Lower lobe of right lung (tissue), 2 donors: ENCODE measurements at places on chromosomes 3 and 15.

- H3K36me3 ChIP-seq = no peaks in the 10 kb centered on the region
- no peak overlapping the region for H3K4me3 ChIP-seq
Measured at GRCh38 chr3:192931825-192932224, 14.2 kb upstream of the MB21D2 start.

- no peaks in the 10 kb centered on the region for H3K36me3 ChIP-seq
- H3K27ac ChIP-seq = no peak overlapping the region
- no peak for DNase-seq
- no peaks in the 10 kb centered on the region for H3K4me1 ChIP-seq
- H3K4me3 ChIP-seq = no peak overlapping the region
Measured at GRCh38 chr3:56137415-56137814, 330.9 kb downstream of the ERC2 start.

DNA sequence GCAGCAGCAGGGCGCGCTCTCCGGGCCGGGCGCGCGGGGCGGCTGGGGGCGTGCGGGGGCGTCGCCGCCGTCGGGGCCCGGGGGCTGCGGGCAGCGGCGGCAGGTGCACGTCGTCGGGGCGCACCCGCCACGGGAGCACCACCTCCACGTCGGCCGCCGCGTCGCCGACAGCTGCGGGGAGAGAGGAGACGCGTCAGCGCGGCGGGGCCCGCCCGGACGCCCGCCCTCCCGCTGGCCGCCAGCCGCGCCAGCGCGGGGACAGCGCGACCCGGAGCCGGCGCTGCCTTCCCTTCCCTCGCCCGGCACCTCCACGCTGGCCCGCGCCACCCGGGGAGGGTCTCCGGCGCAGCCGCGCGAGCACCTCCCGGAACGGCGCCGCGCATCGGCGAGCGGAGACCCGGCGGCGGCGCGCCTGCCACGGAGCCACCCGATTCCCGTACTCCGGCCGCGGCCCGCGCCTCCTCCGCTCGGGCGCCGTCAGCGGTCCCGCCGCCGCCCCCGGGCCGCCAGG, 481 bp downstream of the ADAMTS17 start:
- DNase-seq = no peak
- H3K36me3 ChIP-seq = no peaks in the 10 kb centered on the region

GRCh38 chr15:69789648-69790393, 307.9 kb downstream of the TLE3 start:
- H3K27ac ChIP-seq = no peak overlapping the region
- no peaks in the 10 kb centered on the region for H3K36me3 ChIP-seq
- H3K4me3 ChIP-seq = no peak overlapping the region
- H3K4me1 ChIP-seq = no peaks in the 10 kb centered on the region
- H3K27me3 ChIP-seq = no peaks in the 10 kb centered on the region
- DNase-seq = no peak

- H3K27ac ChIP-seq = no peak overlapping the region
- peaks cover 52% of the 10 kb centered on the region for H3K4me1 ChIP-seq
- H3K4me3 ChIP-seq = no peak overlapping the region
- no peaks in the 10 kb centered on the region for H3K27me3 ChIP-seq
Measured at GRCh38 chr3:183541235-183541655, 14.3 kb downstream of the KLHL6 start.

DNA sequence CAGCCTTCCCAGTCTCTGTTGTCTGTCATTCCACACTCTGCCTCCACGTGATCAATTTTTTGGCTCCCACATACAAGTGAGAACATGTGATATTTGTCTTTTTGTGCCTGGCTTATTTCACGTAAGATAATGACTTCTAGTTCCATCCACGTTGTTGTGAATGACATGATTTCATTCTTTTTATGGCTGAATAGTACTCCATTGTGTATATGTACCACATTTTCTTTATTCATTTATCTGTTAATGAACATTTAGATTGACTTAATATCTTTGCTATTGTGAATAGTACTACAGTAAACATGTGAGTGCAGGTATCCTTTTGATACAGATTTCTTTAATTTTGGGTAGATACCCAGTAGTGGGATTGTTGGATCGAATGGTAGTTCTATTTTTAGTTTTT, 31.4 kb downstream of the ASB14 start:
- no peaks in the 10 kb centered on the region for H3K4me1 ChIP-seq
- H3K27me3 ChIP-seq = no peaks in the 10 kb centered on the region
- peaks cover 82% of the 10 kb centered on the region for H3K36me3 ChIP-seq
- no peak overlapping the region for H3K4me3 ChIP-seq
- H3K27ac ChIP-seq = no peak overlapping the region
- DNase-seq = no peak

- peak overlapping the region; percentile 72 for H3K27ac ChIP-seq
- H3K4me1 ChIP-seq = peaks cover 17% of the 10 kb centered on the region
- H3K27me3 ChIP-seq = no peaks in the 10 kb centered on the region
Measured at GRCh38 chr3:192958219-192958872, 40.7 kb upstream of the MB21D2 start.

- no peaks in the 10 kb centered on the region for H3K27me3 ChIP-seq
- no peak overlapping the region for H3K27ac ChIP-seq
- DNase-seq = no peak
- no peaks in the 10 kb centered on the region for H3K4me1 ChIP-seq
Measured at GRCh38 chr3:297585-297984, 101.0 kb downstream of the CHL1 start.

DNA sequence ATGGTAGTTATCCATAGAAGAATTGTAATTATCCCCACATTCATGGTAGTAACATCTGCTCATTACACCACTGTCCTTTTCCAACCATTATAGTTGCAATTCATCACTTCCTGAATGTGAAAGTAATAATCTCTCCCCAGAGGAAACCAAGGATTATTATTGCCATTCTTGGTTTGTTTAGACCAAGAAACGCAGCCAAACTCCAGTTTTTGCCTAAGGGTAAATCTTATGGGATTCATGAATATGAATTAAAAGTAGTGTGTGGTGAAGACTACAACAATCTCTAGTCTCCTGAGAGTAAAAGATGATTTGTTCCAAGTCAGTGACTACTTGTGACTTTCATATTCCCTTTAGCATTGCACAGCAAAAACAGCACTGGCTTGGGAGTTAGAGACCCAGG, 45.7 kb upstream of the ABI3BP start:
- no peaks in the 10 kb centered on the region for H3K27me3 ChIP-seq
- peaks cover 7% of the 10 kb centered on the region for H3K4me1 ChIP-seq
- H3K27ac ChIP-seq = no peak overlapping the region
- no peak for DNase-seq
- no peaks in the 10 kb centered on the region for H3K36me3 ChIP-seq

- no peak for DNase-seq
- H3K4me3 ChIP-seq = no peak overlapping the region
- no peaks in the 10 kb centered on the region for H3K4me1 ChIP-seq
- H3K36me3 ChIP-seq = no peaks in the 10 kb centered on the region
- H3K27me3 ChIP-seq = no peaks in the 10 kb centered on the region
Measured at GRCh38 chr3:144708437-144708836, 736.8 kb downstream of the DIPK2A start.

DNA sequence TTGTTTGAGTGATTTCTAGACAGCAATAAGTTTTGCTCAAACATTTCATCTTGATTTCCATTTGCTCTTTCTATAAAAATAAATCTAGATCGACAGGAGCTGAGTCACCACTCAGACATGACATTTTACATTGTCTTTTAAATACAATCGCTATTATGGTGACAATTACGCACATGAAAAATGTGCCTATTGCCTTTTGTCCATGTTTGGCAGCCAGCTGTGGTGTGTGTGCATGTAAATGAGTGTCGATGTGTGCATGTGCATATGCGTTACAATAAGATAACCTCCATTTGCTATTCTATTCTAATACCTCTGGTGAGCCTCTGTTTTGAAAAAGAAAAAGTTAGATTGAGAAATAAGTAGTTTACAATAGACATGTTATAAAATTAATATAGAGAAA, 89.7 kb upstream of the GRM7 start:
- H3K27ac ChIP-seq = no peak overlapping the region
- no peaks in the 10 kb centered on the region for H3K27me3 ChIP-seq

DNA sequence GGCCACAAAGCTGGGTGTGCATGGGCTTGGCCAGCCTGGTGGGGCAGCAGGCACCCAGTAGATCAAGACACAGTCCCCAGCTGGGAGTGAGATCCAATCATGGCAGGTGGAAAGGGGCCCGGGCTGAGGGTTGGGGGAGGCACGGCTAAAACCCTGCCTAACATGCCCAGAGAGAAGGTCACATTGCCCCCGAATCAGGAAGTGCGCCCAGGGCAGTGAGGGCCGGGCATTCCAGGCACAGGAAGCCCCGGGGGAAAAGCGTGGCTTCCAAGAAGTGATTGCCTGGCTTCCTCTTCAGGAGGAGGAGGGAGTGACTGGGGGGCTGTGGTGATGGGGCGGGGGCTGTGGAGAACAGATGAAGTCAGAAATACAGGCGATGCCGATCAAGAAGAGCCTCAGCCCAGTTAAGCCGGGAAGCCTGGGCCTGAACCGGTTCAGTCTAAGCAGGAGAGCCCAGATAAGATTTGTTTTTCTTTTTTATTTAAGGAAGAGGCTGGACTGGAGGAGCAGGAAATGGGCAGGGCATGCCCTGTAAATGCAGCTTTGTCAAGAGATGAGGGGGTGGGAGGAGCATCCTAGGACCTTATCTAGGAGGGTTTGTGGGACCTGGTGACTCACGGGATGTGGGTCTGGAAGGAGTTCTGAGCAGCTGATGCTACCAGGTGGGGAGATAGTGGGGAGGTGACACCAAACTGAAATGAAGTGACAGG, 83.9 kb downstream of the CHSY1 start:
- DNase-seq = peak; percentile 73
- peak overlapping the region; percentile 16 for H3K4me3 ChIP-seq
- peak overlapping the region; percentile 92 for H3K27ac ChIP-seq
- peaks cover 61% of the 10 kb centered on the region for H3K4me1 ChIP-seq
- H3K27me3 ChIP-seq = no peaks in the 10 kb centered on the region

DNA sequence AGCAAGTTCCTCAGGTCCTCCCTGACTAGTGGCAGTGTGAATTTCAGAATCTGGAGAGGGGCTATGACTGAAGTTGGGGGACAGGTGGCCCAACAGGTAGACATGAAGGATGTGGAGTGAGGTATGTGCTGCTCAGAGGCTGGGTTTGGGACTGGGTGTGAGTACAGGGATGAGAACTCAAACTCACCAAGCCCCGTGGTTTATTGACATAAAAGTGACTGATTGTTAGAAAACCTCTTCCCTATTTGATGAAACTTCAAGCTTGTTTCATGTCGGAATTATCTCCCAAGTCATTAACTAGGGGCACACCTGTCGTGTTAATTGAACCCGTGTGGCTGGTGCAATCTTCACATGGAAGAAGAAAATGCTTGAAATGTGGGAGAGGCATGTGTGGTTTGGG, 27.1 kb downstream of the FGD5 start:
- DNase-seq = no peak
- H3K36me3 ChIP-seq = no peaks in the 10 kb centered on the region
- no peaks in the 10 kb centered on the region for H3K27me3 ChIP-seq

DNA sequence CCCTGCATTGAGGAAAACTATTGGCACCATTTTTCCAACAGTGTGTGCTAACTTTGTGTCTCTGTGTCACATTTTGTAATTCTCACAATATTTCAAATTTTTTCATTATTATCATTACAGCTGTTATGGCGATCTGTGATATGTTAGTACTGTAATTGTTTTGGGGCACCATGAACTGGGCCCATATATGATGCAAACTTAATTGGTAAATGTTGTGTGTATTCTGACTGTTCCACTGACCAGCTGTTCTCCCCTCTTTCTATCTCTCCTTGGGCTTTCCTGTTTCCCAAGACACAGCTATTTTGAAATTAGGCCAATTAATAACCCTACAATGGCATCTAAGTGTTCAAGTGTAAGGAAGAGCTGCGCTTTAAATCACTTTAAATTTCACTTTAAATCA, 2.2 kb upstream of the CYP8B1 start:
- H3K4me3 ChIP-seq = no peak overlapping the region
- no peak for DNase-seq
- no peak overlapping the region for H3K27ac ChIP-seq
- no peaks in the 10 kb centered on the region for H3K27me3 ChIP-seq

- no peak for DNase-seq
- peaks cover 20% of the 10 kb centered on the region for H3K4me1 ChIP-seq
- H3K27ac ChIP-seq = no peak overlapping the region
- no peaks in the 10 kb centered on the region for H3K36me3 ChIP-seq
Measured at GRCh38 chr3:72261566-72262564, 476.9 kb upstream of the PROK2 start.

DNA sequence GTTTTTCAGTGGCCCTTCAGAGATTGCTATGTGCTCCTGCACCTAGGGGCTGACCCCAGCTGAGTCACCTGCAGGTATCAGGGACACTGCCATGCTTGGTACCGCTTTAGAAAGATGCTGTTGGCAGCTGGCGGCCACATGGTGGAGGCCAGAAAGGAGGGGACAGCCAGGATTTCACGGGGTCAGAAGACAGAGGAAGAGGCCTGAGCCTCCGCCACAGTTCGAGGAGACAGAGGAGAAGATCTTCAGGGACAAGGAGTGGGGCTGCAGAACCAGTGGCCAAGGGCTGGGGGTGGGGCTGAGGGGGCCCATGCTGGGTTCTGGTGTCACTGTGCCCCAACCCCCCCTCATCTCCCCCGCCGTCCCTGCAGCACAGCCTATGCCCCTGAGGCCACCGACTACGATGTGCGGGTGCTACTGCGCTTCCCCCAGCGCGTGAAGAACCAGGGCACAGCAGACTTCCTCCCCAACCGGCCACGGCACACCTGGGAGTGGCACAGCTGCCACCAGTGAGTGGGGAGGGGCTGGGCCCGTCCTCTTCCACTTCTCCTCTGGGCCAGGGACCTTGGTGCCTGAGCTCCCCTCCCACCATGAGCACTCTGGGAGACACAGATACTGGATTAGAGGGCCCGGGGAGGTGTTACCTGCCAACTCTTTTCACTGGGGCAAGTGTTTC, 19.9 kb downstream of the LOXL1 start:
- H3K4me3 ChIP-seq = no peak overlapping the region
- no peaks in the 10 kb centered on the region for H3K36me3 ChIP-seq
- H3K4me1 ChIP-seq = no peaks in the 10 kb centered on the region
- DNase-seq = peak; percentile 39
- no peak overlapping the region for H3K27ac ChIP-seq

- H3K27ac ChIP-seq = no peak overlapping the region
- no peak for DNase-seq
- no peaks in the 10 kb centered on the region for H3K27me3 ChIP-seq
- H3K36me3 ChIP-seq = no peaks in the 10 kb centered on the region
Measured at GRCh38 chr3:353191-353739, 156.7 kb downstream of the CHL1 start.

DNA sequence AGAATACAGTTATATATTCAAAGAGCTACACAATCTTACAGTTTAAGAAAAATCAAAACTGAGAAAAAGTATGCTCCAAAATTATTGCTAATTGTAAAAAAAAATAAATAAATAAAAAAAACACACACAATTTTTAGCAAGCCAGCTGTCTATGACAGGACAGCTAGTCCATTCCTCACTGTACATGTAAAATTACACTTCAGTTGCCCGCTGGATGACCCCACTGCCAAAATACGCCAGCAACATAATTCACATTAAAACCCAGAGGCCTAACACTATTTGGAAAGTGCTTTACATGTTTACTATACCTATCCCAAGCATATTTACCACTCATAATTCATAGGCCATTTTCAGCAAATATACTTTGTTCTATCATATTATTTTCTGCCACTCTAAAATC, 5.8 kb downstream of the MYO9A start:
- peaks cover 37% of the 10 kb centered on the region for H3K4me1 ChIP-seq
- H3K27me3 ChIP-seq = no peaks in the 10 kb centered on the region
- no peaks in the 10 kb centered on the region for H3K36me3 ChIP-seq
- H3K4me3 ChIP-seq = no peak overlapping the region
